ENCODE measurements at places on chromosomes 3 and 15.

DNA sequence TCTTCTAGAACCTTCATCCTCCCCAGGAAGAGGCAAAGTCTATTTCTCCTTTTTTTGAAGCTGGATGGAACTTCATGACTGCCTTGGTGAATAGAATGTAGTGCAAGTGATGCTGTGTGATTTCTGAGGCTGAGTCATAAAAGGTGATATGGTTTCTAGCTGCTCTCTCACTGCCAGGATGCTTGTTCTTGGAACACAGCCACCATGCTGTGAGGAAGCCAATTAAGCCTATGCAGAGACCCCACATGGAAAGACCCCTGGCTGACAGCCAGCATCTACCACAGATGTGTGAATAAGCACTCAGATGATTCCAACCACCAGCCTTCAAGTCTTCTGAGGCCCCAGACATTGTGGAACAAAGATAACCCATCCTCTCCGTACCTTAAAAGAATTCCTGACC, 57.0 kb downstream of the ISL2 start:
- no peak for DNase-seq

DNA sequence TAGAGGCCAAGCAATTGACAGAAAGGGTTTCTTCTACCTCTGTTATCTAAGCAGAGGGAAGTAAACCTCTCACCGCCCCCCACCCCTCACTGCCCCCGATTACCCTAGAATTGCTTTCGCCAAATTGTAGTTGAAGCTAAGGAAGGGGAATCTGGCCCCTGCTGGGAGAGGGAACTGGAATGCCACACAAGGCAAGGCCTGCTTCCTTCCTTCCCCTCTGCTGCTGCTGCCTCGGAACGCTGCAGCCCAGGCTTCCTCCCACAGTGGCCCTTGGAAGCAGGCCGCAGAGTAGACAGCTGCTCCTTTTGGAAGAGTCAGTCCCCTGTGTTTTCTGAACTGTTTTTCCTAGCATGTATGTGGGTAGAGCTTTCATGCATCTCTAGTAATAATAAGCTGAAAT, 21.6 kb downstream of the RLBP1 start:
- no peak for DNase-seq

- no peak for DNase-seq
These were observed 114.6 kb upstream of the C15orf61 start for GRCh38 chr15:67406257-67406861.

GRCh38 chr15:77984446-77984861, 93.1 kb downstream of the TBC1D2B start:
- DNase-seq = no peak

GRCh38 chr3:24598695-24599470, 104.2 kb upstream of the THRB start:
- no peak for DNase-seq

DNA sequence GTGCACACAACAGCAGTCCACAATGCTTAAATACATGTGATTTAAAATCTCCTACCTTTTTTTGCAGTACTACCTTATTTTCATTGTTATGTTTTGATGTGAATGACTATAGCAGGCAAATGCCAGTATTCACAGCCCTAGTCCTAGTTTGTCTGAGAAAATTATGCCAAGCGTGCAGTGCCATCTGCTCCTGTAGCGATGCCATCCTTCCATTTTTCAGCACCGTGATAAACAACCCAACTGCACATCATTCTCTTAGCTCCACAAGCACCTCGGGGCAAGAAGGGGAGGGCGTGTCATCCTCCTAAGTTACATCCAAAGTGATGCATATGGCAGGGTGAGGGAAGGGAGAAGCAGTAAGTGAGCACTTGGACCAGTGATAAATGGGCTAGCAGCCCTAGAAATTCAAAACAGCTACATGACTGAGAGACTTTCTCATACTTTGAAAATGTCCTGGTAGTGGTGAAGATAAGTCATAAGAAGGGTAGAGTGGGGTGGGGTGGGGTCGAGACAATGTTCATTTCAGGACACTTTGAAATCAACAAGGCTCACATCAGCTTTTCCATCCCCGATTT, 198.8 kb downstream of the LSAMP start:
- DNase-seq = no peak

GRCh38 chr3:82390868-82391267, 629.4 kb upstream of the GBE1 start:
- DNase-seq = no peak

DNA sequence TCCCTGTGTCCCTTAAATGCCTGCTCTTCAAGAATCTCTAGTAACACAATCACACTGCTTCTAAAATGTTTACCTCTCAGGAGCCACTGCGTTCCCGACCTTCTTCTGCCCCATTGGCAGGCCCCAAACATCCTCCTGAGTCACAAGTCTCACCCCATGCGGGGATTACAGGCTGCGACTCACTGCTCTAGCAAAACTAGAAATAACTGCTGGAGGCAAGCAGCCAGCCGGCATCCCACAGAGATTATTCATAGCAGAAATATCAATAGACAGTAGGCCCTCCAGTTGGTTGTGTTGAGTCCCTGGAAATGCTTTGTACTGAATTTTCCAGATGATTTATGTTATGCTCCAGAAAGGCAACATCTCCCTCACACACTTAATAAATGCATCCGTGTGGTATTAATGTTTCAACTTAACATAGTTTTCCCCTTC, 64.8 kb downstream of the RFTN1 start:
- peak; percentile 73 for DNase-seq

- peak; percentile 91 for DNase-seq
These were observed 10.6 kb upstream of the PCSK6 start for GRCh38 chr15:101499863-101500713.

DNA sequence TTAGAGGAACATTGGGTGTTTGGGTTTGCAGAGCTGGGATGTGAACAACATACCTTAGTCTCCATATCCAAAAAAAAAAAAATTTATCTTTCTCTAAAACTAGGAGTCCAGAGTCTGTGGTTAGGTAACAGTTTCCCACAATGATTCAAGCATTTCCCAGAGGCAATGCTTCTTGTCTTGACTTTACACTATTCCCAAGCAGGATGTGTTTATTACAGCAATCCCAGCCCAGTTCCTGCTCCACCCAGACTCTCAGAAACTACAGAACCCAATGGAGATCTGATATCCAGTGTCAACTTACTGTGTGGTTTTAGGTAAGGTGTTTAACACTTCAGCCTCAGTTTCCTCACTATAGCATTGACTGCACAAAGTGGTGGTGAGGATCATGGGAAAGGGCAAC, 2.3 kb upstream of the C3orf62 start:
- DNase-seq = no peak

- no peak for DNase-seq
These were observed 45.5 kb upstream of the TNFSF10 start for GRCh38 chr3:172568701-172569100.

- no peak for DNase-seq
These were observed 58.8 kb upstream of the ARL6 start for GRCh38 chr3:97705764-97706163.

- peak; percentile 36 for DNase-seq
These were observed 641 bp downstream of the ACVR2B start for GRCh38 chr3:38454178-38454883.

DNA sequence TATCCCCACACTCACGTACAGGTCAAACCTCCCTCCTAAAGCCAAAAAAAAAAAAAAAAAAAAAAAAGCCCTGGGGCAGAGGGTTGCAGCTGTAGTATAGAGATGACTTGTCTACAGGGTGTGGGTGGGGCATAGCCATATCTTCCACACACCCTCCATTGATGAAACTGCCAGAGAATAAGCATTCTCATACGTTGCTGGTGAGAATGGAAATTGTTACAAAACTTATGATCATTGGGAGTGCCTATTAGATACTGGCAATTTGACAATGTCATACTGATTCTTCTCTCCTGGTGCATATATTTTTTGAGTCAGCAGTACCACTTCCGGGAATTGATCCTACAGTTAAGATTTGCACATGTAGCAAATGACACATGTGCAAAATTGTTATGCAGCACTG, 11.0 kb upstream of the CTNNB1 start:
- DNase-seq = no peak

DNA sequence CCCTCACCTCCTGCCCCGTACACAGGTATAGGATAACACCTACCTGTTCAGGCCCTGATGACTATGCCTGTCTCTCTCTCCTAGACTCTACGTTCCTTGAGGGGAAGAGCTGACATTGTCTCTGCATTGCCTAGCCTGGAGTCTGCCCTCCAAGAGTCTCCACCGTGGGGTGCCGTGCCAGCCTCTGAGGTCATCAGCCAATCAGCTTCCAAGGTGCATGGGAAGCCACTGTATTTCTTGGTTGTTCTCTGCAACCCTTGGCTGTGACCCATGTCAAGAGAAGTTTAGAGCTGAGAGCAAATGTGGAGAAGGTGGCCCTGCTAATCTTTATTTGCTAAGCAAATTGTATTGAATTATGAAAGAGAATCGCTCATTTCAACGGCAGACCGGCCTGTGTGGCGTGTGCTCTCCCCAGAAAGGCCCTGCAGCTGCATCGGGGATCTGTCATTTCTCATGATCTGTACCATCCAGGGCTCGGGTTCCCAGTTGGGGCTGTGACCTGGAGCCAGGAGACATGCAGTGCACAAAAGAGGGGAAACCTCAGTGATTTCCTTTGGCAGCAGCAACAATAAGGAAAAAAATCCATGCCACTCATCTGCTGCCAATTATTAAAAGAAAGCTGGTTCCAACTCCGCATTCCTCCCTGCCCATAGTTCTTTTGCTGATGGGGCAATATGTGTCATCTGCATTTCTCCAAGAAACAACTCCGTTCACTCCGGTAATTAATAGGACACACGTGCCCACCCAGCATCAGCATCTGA, 182.2 kb downstream of the MEGF11 start:
- no peak for DNase-seq

- no peak for DNase-seq
These were observed 17.8 kb downstream of the FLNB start for GRCh38 chr3:58025837-58026569.

DNA sequence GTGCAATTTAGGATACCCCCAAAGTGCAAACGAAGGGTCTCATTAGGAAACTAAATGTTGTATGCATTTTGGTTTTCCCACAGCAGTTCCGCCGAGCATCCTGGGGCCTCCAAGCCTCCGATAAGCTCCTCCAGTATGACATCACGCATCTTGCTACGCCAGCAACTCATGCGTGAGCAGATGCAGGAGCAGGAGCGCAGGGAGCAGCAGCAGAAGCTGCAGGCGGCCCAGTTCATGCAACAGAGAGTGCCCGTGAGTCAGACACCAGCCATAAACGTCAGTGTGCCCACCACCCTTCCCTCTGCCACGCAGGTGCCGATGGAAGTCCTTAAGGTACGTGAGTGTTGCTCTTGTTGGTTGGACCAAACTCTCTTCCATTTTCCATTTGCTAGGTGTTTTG, 120.5 kb upstream of the SAMMSON start:
- no peak for DNase-seq

- DNase-seq = no peak
These were observed 15.3 kb upstream of the ABHD17C start for GRCh38 chr15:80679804-80680175.

DNA sequence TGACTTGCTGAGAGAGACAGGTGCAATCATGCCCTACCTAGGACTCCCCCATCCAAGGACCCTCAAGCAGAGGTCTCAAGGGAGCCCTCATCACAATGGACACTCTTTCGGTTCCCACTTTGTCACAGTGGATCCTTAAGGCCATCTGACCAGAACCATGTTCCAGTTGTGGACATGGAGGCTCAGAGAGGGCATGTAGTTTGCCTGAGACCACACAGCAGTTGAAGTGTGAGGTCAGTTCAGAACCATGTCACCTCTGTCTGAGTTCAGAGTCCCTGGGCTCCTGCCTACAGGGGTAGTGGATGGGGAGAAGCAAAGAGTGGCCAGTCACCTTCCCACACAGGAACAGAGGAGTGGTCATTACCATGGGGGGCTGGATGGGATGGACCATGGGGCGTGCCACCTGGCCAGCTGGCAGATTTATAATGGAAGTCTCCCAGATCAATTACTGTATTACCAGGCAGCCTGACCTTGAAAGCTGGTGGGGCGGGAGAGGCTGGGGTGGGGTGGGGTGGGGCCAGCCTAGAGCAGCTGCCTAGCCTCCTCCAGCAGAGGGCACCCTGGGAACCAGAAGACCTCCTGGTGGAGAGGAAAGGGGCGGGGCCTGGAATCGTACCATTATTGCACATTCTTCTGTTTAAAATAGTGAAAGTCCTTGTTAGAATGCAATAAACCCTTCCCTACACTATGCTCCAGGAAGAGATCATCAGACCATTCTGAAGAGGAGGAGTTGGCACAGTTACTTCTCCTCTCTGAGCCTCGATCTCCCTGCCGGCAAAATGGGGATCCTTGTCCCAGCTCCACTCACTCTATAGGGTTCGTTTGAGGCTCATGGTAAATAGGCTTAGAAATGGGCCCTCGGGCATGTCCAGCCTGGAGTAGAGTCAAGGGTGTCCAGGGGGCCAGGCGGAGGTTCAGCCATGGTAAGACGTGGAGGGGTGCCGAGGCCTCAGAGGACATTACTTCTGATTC, 26.9 kb upstream of the LINGO1 start:
- DNase-seq = peak; percentile 36

DNA sequence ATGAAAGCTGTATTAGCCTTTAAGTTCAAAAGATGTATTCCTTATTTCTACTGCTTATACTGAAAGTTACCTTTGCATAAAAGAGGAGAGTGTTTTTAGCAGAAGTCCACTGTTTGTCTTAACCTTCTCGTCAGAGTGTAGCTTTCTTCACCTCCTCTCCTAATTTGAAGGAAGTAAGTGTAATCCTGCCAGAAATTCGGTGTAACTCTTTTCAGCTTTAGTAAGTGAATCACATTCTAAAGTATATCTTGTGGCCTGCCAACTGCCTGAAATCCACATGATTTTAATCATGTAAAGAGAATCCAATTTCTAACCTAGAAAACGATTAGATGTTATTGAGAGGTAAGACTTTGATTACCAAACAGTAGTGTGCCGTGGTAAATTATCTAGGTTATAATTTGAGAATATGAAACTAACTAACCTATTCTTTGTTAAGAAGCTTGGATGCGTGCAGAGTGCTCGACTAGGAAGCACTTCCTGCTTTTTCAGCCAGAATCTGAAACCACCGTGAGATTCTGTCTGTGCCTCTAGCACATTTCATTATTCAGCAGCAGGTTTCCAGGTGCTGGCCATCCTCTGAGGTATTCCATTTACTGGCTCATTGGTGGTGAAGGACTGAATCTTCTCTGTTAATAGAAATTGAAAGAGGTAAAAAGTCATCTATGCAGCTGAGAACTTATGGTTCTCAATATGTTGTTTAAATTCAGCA, 7.5 kb downstream of the GYG1 start:
- DNase-seq = no peak

GRCh38 chr3:189566550-189567130, 64.5 kb upstream of the TP63 start:
- DNase-seq = no peak

DNA sequence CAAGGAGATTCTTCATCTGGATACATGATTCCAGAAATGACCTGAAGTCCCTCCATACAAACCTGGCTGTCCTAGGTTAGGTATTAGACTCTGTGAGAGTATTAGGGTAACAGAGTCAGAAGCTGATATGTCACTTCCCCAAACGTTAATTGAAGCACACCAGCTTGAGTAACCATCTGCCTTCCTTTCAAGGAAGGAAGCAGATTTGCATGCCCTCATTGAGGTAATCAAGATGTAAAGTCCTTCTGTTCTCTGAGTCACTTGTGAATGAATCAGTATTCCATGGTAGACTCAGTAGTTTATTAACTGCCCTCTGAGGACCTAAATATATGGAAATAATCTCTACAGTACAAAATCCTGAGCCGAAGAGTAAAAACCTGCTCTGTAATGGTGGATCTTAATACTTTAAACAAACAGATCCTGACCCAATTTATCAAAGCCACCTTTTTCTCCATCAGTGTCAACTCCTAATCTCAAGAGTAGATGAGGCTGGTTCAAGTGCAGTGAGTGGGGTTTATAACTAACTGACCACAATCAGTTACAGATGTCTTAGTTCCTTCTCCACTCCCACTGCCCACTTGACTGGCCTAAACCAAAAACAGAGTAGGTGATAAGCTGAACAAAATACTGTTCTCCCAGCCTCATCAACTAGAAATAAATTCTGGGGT, 246.2 kb upstream of the CHRM5 start:
- no peak for DNase-seq

All from heart left ventricle (tissue), 16 donors.